Nephron progenitor cell (in vitro differentiated cells): ENCODE measurements at places on chromosomes 13 and 19.

DNA sequence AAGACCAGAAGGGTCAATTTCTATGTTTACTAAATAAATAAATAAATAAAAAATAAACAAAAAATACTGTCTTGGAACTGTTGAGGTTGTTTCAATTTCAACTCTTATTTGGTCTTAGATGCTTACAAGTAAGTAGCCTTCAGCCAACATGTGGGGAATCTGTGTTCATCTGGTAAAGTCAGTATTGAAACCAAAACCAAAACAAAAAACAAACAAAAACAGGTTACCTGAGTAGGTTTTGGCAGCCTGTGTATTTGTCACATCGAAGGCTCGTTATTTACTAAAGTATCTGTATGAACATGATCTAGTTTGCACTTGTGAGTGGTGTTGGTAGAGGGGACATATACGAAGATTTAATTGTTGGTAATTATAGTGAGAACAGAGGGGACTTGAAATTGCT, 471.5 kb downstream of the SLITRK5 start:
- no peak for DNase-seq
- no peaks in the 10 kb centered on the region for H3K36me3 ChIP-seq
- no peak overlapping the region for H3K4me3 ChIP-seq
- peaks cover 4% of the 10 kb centered on the region for H3K27me3 ChIP-seq
- no peak overlapping the region for H3K27ac ChIP-seq

DNA sequence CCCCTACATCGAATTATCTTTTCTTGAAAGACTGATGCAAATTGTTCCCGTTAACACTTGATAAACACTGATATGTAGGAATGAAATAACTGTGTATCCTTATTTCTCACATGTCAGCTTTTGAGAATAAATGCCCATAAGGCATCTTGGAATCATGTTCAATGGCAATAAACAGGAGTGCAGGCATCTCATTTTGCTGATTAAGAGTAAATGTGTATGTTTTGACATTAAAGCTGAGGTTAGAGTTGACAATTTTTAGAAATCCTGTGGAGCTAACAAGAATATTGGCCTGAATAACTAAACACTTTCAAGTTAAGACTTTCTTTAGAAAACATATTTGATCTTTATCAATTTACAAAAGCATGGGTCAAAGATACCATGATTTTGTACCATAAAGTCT, 646.2 kb upstream of the MIR17HG start:
- H3K27me3 ChIP-seq = no peaks in the 10 kb centered on the region
- H3K27ac ChIP-seq = no peak overlapping the region
- no peak overlapping the region for H3K4me3 ChIP-seq
- H3K4me1 ChIP-seq = no peaks in the 10 kb centered on the region

DNA sequence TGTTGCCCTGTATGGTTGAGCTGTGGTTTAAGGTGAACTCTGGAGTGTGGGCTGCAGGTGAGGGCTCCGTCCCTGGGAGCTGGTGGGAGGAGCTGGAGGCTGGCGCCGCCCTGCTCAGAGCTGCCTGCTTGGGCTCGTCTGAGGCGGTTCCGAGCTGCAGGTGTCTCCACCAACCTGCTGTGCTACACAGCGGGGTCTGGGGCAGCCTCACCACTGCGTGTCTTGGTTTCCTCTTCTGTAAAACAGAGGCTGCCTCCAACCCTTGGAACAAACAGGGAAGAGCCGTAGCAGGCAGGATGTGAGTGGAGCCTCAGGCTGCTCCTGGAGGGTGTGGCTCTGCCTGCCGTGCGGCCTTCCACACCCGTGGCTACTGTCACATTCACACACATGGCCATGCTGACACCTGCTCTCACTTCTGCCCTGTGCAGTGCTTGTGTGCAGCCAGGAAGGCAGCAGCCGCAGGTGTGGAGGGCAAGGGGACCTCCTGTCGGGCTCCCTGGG, 21.4 kb downstream of the NAXD start:
- DNase-seq = no peak
- peaks cover 75% of the 10 kb centered on the region for H3K36me3 ChIP-seq
- peaks cover 41% of the 10 kb centered on the region for H3K4me1 ChIP-seq
- H3K4me3 ChIP-seq = no peak overlapping the region
- no peak overlapping the region for H3K27ac ChIP-seq

- H3K27ac ChIP-seq = no peak overlapping the region
- no peaks in the 10 kb centered on the region for H3K36me3 ChIP-seq
- no peak overlapping the region for H3K4me3 ChIP-seq
Observed at GRCh38 chr19:18742324-18742723, 48.8 kb downstream of the COMP start.

- DNase-seq = no peak
- H3K27me3 ChIP-seq = peaks cover 8% of the 10 kb centered on the region
- H3K36me3 ChIP-seq = no peaks in the 10 kb centered on the region
- H3K4me3 ChIP-seq = no peak overlapping the region
Observed at GRCh38 chr13:41383386-41383785, 72.3 kb downstream of the NAA16 start.
